Suprapubic skin (tissue), 4 donors: ENCODE measurements at places on chromosomes 13 and 19.

DNA sequence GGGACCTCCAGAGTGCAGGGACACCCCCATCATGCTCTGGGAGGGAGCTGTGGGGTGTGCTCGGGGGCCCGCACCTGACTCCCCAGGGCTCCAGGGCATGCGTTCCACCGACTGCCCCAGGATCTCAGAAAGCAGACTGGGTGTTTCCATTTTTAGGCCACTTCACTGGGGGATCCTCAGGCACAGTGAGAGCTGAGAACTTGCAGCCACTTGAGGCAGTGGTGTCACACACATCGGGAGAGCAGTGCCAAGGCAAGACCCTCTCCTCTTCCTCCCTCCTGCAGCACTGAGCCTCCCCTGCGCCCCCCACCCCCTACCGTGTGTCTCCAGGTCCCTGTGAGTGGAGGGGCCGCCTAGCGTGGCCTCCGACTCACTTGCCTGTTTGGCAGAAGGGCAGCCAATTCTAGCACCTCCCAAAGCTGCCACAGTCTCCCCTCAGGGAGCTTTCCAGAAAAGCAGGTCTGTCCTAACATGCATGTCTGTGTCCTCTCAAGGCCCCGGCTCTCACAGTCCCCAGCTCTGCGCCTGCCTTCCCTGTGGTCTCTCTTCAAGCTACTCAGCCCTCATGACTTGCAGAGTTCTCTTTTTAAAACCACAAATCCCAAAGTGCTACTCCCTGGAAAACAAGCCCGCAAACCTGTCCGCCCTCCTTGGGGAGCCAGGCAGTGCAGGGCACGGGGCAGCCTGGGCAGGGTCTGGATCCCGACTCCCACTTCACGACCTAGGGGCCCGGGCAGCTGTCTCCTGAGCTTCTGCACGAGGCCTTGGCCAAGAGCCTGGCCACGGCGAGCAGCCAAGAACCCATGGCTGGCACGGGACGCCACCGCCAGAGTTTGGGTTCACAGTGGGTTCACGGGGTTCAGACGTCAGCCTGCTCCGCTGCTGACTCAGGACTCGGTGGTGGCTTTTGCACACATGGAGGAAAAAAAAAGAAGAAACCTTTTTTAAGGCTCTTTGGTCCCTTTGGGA, 94.1 kb downstream of the STK24 start:
- peak; percentile 83 for DNase-seq

GRCh38 chr19:7658219-7658686, 10.6 kb upstream of the RETN start:
- DNase-seq, result no peak

DNA sequence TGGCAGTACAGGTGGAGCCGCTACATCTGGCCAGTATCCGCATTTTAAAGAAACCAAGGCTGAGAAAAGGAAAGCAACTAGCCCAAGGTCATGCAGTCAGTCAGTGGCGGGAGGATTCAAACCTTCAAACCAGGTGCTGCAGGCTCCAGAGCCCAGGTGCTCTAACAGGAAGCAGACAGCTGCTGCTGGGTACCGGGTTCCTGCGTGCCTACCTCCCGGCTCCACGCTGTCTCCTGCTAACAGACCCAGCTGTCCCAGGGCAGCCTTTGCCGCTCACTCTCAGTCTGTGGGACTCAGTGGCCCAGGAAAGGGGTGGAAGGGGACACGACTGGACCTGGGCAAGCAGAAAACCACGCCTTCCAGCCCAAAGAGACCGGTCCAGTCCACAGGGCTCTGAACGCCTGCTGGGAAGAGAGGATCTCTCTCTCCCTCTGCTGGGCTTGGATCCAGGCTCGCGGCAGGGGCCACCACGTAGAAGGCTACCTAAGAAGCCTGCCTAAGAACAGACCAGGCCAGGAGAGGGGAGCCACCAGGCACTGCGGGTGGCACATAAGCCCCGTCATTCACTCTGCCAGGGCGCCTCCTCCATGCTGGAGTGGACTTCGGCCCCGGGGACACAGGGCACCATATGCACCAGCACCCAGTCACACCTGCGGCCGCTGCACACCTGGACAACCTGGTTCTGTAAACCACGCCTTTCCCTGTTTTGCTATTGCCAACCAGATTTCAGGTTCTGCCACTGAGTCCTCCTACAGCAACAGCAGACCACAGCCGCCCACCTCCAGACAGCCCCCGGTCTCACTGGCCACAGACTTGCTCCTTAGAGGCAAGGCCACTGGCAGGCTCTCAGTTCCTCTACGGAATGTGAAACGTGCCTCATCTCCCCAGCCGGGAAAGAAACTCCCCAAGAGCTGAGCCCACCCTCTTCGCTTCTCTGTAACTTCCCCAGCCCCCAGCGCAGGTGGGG, 4.6 kb downstream of the DAPK3 start:
- DNase-seq, result no peak

GRCh38 chr13:97258801-97259200, 36.7 kb downstream of the MBNL2 start:
- DNase-seq, result no peak

DNA sequence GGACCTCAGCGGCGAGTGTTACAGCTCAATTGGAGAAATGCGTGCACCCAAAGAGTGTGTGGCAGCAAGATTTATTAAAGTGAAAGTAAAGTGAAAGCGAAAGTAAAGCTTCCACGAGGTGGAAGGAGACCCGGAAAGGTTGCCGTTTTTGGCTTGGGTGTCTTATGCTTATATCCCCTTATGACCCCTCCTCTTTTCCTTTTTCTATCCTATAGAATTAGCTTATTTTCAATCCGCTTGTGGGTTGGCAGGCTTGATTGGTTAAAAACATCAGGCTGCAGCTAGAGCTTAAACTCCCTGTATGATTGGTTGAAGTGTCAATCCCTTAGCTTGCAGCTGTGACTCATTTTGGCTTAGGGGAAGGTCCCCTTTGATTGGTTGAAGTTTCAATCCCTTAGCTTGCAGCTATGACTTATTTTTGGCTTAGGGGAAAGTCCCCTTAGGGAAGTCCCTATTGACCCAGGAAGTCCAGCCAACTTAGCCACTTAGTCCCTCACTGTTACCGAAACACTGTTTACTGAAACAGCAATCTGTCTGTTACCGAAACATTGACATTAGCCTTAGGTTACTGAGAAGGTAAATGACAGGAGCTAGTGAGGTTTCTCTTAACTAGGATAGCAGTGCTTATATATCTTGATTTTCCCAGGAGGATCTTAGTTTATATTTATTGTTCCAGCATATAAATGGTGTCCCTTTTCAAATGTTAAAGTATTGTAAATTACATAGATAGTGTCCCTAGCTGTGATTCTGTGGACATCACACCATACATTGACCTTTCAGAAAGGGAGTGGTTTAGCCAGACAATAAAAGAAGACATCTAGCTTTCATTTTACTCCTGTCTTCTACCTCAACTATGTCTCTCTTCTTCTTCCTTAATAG, 575.8 kb downstream of the DACH1 start:
- no peak for DNase-seq

DNA sequence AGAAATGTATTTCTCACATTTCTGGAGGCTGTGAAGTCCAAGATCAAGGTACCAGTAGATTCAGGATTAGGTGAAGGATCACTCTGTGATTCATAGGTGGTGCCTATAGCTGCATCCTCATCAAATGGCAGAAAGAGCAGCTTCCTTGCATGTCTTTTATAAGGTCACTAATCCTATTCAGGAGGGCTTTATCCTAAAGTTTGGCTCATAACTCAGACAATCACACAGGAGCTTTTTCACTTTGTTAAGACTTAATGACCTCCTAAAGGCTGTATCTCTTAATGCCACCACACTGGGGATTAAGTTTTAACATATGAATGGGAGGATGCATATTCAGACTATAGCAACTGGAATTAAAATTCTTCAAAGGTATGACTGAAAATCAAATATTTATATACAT, 861.1 kb downstream of the DACH1 start:
- DNase-seq, result no peak

DNA sequence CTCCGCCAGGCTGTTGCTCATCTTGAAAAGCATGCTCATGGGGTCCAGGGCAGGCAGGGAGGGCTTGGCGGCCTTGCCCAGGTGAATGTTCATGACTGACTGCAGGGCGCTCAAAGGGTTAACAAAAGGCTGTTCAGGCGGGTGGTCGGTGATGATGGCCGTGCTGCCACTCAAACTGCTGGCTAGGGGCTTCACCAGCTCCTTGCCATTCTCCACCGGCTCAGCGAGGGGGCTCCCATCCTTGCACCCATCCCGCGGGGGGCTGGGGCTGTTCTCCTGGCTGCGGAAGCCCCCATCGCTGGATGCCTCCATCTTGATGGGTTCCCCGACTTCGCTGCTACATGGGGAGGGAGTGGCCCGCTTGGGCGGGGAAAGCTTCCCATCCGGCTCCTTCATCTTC, 71.7 kb downstream of the TSHZ3 start:
- DNase-seq, result no peak

- DNase-seq, result no peak
These were observed 209.3 kb downstream of the KCNRG start for GRCh38 chr13:50224534-50224933.

- no peak for DNase-seq
These were observed 612.7 kb downstream of the SLITRK6 start for GRCh38 chr13:85186356-85187045.

DNA sequence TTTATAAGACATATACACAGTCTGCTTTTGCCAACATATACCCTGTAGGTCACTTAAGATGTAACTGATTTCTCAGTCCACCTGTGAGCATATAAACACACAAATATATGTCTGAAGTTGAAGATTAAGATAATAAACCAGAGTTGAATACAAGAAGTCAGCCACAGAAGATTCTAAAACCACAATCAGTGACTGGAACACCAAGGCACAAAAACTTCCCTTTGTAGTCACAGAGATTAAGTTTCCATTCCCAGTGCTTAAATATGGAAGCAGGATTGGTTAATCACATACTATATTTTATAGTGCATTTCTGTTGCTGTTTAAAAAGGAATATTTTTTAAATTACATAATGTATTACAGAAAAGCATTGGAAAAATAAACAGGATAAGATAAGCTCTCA, 39.9 kb downstream of the MTMR6 start:
- DNase-seq, result no peak

DNA sequence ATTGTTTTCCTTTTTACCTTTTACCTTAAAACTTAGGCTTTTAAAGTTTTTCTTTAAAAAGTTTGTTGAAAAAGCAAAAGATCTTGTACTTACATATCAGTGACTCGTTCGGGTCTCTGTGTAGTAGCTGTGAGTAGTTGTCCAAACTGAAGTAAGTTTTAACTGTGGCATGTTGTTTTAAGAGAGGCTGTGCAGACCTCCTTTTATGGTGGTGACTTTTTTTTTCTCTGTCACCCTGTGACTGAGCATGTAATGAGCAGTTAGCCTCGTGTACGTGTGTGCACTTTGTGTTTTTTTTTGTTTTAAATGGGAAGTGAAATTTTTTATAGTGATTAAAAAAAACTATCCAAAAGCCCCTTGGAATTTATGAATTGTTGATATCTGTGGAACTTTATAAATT, at the start of gene GPR183:
Gene GPR183, minus strand, starts transcription at position 153 of the 400 bp plus-strand sequence. CDS start 11,254 bp downstream, outside the sequence.
- DNase-seq, result no peak

GRCh38 chr13:28478127-28478526, 16.8 kb downstream of the FLT1 start:
- DNase-seq, result no peak

- DNase-seq, result no peak
These were observed 24.2 kb downstream of the RANBP3 start for GRCh38 chr19:5953680-5954213.

- DNase-seq, result no peak
These were observed 18.2 kb upstream of the QTRT1 start for GRCh38 chr19:10683064-10683426.

- no peak for DNase-seq
These were observed 125.0 kb upstream of the NBEA start for GRCh38 chr13:34816908-34817665.

DNA sequence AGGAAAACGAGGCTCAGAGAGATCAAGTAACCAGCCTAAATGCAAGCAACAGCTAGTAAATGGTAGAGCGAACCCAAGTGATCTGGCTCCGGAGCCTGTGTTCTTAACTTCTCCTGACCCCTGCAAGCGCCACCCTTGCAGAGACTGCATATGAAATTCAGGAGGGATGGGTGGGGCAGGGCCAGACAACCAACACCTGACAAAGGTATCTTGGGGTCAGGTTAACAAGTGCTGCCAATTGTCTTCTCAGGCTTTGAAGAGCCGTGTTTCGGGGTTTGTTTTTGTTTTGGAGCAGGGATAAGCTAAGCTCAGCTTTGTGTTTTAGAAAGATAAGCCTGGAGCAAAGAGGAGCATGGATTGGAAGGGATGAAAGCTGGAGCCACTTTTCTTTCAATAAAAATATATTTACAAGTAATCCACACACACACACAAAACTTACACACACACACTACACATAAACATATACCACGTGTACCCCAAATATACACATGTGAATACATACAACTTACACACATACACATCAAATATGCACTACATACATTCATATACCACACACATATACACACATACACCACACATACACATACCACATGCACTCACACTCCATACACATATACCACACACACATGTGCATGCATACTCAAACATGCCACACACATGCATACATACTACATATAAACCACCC, 722.0 kb downstream of the DIAPH3 start:
- no peak for DNase-seq

GRCh38 chr19:31944326-31944725, 401.1 kb upstream of the ZNF507 start:
- no peak for DNase-seq

DNA sequence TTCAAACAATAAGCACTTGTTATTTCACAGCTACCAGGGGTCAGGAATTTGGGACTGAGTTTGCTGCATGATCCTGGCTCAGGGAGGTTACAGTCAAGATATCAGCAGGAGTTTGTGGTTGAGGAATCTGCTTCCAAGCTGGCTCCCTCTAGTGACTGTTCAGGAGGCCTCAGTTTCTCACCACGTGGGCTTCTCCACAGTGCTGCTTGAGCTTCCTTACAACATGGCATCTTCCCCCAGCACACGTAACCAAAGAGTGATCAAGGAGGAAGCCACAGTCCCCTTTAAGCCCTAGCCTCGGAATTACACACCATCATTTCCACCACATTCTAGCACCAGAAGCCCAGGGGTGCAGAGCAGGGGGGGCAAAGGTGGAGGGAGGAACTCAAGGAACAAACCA, 28.8 kb downstream of the CELF5 start:
- DNase-seq, result no peak
